ENCODE measurements at places on chromosomes 2 and 18.

- no peak for DNase-seq
These were observed 164.9 kb downstream of the TXNL1 start for GRCh38 chr18:56473400-56474024.

- DNase-seq = no peak
These were observed 94.4 kb upstream of the SATB2 start for GRCh38 chr2:199552141-199552540.

- no peak for DNase-seq
These were observed 20.2 kb downstream of the INPP4A start for GRCh38 chr2:98464772-98465310.

DNA sequence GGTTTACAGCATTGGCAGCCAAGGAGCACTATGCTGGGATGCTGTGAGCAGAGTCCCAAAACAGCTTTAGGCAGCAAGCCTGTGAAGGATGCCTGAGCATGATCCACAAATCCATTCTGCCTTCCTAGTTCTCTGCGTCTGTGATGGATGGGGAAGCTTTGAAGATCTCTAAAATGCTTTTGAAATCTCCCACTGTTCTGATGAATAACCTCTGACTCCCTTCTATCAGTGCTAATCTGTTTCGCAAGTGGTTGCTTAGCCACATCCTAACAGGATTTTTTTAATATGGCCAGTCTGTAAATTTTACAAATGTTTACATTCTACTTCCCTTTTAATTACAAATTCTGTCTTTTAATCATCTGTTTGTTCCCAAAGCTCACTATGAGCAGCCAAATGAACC, 319.2 kb downstream of the GULP1 start:
- no peak for DNase-seq

GRCh38 chr2:216165711-216166110, 56.6 kb downstream of the XRCC5 start:
- DNase-seq = no peak

- DNase-seq = no peak
These were observed 69.1 kb downstream of the IRS1 start for GRCh38 chr2:226730481-226730880.

DNA sequence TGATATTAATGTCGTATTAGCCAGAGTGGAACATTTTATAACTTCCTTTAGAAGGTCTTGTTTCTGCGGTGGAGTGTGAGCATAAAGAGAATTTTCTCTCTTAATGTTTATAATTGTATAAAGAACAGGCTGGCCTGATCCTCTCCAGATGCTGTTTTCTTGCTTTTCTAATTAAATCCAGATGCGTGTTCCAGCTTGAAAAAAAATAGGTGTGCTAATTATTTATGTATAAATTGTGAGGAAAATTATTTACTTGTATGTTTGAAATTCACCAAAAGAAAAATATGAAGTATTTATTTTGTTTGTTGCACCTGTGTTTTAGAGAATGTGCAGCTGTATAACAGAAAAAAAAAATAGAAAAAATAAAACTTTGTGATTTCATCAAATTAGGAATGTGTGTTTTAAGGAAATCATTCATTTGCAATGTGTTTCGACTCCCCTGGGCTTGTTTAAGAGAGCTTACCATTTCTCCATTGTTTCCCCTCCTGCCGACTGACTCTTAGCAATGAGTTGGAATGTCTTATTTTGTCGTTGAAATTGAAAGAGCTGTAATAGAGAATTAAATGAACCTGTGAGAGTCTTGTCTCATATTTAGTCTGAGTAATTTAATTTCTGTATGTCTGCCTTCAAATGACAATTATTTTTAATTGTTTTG, 220.1 kb upstream of the NXPH2 start:
- no peak for DNase-seq

- no peak for DNase-seq
These were observed 25.3 kb upstream of the RUFY4 start for GRCh38 chr2:218043701-218044109.

- DNase-seq = peak; percentile 13
These were observed 216.9 kb downstream of the ARHGAP15 start for GRCh38 chr2:143345887-143346787.

GRCh38 chr2:46655551-46656436, 176.4 kb downstream of the TMEM247 start:
- no peak for DNase-seq

- no peak for DNase-seq
These were observed 114.5 kb upstream of the ZFP36L2 start for GRCh38 chr2:43340945-43341356.

DNA sequence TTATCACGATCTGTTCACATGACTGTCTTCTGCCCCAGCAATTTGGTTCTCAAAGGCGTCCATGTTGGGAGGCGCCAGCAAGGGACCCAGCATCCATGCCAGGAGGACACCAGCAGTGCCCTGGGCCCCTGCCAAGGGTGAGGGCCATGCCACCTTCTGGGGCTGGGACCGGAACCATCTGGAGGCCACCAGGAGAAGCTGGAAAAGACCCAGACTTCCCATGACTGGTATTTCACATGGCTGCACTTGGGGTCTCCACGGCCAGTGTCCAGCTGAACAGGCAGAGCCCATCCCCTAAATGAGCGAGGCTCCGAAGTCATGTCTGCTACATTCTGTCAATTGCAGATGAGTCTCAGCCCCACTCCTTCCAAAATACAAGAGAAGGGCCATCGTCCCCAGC, 306.8 kb upstream of the HS6ST1 start:
- DNase-seq = no peak

- no peak for DNase-seq
These were observed 34.7 kb downstream of the ANKRD29 start for GRCh38 chr18:23627970-23628369.

DNA sequence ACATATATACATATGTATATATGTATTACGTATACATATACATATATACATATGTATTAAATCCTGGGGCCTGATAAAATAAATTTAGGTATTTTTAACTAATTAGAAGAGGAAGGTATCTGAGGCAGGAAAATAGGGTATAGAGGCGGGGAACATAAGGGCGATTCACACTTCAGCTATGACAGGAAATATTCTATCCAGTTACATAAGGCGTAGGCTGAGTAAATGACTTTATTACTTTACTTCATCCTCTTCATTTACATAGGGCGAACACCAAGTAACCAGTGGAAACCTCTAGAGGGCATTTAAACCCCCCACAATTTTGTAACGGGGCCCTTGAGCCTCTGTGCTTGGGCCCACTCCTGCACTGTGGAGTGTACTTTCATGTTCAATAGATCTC, 167.5 kb downstream of the SOCS6 start:
- no peak for DNase-seq

GRCh38 chr2:69177785-69178636, 165.0 kb downstream of the ANTXR1 start:
- DNase-seq = no peak

Measured in NCI-H1105 treated with DMSO at 0.1 percent for 48 hours (cell line).